Activated T-cell treated with anti-CD3 and anti-CD28 coated beads, Interleukin-2, amount 50 U/mL, for 48 hours (primary cell): ENCODE measurements at places on chromosomes 6 and 20.

DNA sequence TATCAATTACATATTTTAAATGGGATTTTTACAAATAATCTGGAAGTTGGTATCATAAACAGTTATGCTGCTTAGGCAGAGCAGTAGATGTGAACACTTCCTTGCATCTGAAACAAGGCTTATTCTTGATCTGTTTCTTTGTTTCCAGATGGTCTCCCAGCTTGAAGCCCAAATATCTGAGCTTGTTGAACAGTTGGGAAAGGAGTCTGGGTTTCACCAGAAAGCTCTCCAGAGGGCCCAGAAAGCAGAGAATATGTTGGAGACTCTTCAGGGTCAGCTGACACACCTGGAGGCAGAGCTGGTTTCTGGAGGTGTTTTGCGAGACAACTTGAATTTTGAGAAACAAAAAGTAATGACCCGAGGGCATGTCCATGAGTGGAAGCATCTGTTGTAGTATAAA is 91.9 kb downstream of the CCDC170 start:
- no peak for DNase-seq

DNA sequence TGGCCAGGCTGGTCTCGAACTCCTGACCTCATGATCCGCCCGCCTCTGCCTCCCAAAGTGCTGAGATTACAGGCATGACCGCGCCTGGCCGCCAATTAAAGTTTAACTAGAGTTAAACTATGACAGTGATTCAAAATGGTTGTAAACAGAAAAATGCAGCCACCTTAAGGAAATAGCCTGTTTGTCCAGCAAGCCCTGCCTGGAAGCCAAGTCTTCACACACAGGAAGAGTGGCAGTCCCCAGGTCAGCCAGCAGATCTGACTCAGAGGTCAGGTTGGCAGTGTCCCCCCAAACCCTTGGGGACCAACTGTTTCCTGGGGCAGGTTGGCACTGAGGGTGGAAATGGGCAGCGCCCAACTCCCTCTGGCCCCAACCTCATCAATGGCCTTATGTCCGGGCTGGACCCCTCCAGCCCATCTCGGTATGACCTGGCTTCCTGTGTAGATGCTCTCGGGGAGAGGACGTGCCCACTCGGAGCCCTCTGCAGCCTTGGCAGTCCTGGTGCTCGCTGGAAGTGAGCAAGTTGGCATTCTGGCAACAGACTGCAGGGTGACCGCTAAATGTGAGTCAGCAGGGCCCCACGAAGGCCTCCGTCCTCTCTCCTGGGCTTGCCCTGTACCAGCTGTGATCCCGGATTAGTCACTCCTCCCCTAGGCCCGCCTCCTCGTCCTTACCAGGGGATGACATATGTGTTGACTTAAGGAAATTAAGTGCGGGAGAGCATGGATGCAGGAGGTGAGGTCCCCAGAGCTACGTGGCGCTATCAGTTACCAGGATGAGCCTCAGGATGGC is 9.7 kb upstream of the HSP90AB1 start:
- peak; percentile 83 for DNase-seq

DNA sequence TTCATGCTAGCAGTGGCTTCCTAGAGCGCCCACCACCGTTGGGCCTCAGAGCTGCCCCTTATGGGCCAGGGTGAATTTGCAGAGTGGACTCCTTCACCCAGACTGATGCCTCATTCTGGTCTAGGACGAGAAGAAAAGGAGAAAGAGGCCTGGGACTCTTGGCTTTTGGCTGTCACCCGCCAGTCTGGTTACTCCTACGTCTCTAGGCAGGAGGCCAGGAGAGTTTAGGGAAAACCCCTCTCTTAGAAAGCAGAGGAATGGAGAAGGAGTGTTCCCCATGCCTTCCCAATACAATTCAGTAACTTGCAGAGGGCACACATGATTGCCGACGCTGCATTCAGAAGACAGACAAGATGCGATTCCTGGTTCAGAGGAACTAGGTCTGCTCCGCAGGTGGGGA is 70.1 kb downstream of the CDC5L start:
- DNase-seq = no peak

DNA sequence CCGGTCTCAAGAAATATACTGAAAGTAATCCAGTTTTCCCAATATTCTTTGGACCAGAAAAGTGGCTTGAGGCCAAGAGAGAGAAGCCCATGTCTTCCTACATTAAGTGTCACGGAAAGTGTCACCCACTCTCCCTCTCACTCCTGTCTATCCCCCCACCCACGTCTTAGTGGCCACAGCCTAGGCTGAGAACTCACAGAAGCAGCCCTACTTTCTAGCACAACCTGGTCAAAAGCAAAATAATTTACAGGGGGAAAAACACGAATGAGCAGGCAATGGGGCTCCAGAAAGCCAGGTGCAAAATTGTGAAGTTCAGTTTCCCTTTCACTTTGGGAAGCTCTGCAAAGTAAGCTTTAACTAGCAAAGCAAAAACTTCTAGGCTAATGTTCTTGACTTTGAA is 118.0 kb downstream of the OPRM1 start:
- DNase-seq = peak; percentile 40

- no peak for DNase-seq
Measured at GRCh38 chr6:145632971-145633370, 102.3 kb downstream of the EPM2A start.

DNA sequence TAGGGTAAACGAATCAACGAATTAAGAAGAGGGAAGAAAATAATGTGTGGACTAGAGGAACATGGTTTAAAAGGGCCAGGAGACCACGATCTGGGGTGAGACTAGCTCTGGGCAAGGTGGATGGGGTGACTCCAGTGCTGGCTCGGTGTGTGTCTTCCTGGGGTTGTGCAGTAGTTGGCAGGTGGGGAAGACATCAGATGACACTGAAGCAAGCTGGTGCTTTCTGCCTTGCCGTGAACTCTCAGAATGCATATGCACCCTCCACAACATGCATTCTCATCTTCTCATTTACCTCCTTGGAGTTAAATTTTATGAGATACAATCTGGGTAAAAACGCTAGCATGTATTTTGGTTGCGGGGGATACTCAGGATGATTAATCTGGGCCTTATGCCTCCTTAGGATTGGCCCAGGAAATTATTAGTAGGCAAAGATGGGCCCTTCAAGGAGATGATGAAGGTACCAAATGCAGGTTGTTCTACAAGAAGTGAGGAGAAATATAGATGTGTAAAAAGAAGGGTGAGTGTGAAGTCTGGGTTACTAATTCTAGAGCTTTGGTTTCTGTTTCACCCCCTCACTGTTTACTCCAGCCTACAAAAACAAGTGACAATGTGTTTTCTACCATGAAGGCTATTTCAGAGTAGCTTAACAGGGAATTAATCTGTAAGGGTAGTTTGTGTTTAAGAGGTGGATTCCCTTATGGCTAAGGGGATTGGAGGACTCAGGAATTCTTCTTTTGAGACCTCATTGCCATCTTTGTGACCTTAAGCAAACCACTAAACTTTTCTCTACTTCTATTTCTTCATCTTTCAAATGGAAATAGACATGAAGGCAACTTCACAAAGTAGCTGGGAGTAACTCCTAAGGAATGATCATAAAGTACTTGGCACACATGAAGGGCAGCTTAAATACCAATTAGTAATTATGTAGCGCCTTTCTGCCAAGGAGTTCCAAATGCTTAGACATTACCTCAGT is 71.0 kb upstream of the SUPT3H start:
- DNase-seq = no peak

- DNase-seq = no peak
Measured at GRCh38 chr6:129776542-129777330, 66.8 kb upstream of the ARHGAP18 start.

DNA sequence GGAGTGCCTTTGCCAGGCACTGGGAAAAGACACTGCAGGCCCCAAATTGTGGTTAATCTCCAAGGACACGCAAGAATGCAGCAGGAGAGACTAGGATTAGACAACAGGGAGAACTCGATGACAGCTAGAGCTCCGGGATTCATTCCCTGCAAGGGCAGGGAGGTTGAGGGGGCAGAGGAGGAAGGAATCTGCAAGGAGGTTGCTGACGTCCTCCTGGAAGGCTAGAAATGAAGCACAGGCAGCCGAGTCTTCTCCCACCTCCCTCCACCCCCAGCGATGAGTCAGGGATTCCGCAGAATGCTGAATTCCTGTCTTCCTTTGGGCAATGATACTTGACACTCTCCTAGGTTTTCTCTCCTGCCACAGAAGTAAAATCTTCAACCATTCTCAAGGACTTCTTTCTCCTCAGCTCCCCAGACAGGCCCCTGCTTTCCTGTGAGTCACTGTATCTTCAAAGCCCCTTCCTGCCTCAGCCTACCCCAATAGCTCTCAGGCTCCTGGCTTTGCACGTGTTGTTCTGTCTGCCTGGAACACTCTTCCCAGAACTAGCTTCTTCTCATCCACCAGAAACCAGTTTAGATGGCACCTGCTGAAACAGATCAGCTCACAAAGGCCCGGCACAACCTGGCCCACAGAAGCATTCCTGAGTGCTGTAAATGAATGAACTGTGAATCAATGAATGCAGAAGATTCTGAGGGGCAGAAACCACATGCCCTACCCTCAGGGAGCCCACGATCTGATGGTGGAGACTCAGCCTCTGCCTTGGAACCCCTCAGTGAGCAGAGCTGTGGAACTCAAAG is 85.6 kb downstream of the MRPL14 start:
- DNase-seq = no peak

GRCh38 chr6:6614096-6614982 is 25.8 kb downstream of the LY86 start:
- DNase-seq = peak; percentile 38

- no peak for DNase-seq
Measured at GRCh38 chr6:24949020-24949569, 13.3 kb upstream of the RIPOR2 start.
